ENCODE measurements at places on chromosomes 6 and 20. TPM values are rescaled to one million over a fixed set of nuclear protein-coding genes. Genes with fewer than 3 reads are reported as not detected.
A peak's percentile ranks its signal among the peaks of the same experiment; 100 is the strongest.

Gene PLTP
- polyA plus RNA-seq, result 22.0 TPM

DNA sequence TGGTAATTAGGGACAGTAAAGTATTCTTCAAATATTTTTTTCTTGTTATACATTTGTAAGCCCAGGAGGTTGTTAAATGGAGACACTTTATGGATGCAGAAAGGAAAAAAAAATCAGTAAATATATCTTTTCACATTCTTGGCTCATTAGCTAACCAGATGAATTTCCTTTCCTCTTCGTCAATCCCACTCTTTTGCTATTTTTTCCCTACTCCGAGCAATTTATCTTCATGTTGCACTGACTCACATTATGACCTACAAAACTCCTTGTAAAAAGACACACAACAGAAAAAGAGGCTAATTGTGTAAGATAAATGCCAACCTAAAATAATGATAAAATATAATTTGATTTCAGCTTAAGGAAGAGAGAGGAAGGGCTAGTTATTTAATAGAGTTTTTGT is 472.9 kb upstream of the ZNF337 start:
- peak; percentile 57 for DNase-seq

GRCh38 chr20:15265581-15266309 is 928.3 kb upstream of the FLRT3 start:
- no peak for DNase-seq

GRCh38 chr6:79602859-79603258 is 28.3 kb upstream of the SH3BGRL2 start:
- no peak for DNase-seq

DNA sequence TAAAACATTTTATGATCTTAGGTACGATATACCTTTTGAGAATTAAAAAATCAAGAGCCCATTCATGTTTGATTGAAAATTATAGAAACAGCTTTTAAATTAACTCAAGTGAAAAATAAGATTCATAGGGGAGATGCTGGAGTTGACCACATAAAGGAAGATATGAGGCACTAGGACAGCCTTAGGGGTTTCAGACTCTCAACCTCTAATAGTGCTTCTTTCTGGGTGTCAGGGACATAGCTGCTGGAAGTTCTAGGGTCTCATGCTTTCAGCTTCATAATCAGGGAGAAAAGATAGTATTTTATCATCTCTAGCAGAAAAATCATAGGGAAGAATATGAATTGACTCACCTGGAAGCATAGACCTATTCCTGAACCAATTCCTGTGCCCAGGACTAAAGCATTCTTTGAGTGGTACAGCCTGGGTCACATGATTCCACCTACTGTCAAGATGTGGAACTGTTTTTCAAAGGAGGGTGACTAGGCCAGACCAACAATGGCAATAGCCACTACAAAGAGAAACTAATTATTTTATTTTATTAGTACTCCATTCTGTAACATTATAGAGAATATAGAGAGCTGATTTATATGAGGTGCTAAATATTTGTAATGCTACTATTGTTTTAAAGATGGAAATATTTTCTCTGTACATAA is 27.8 kb upstream of the CENPW start:
- DNase-seq, result no peak

DNA sequence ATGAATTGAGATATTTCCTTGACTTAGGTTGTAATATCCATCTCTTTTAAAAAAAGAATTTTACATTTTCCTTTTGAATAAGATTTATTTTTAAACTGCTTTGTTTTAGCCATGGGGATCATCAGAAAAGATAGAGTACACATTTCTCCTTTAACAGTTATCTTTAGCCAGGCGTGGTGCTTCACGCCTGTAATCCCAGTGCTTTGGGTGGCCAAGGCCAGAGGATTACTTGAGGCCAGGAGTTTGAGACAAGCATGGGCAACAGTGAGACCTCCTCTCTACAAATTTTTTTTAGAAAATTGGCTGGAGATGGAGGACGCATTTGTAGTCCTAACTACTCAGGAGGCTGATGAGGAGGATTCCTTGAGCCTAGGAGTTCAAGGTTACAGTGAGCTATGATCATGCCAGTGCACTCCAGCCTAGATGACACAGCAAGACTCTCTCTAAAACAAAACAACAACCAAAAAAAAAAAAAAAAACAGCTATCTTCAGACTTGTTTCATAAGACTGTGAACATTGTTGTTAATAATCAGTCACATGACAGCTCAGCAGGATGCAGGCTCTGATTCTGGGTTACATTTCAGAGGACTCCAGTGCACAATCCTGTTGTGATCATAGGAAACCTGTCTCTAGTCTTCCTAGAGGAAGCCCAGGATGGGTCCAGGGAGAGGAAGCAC is 2.0 kb upstream of the SLC17A3 start:
- no peak for DNase-seq

Data from BJ (cell line).